ENCODE measurements at places on chromosomes 7 and 10.

- DNase-seq = no peak
These were observed 13.0 kb downstream of the AOAH start for GRCh38 chr7:36711256-36711655.

DNA sequence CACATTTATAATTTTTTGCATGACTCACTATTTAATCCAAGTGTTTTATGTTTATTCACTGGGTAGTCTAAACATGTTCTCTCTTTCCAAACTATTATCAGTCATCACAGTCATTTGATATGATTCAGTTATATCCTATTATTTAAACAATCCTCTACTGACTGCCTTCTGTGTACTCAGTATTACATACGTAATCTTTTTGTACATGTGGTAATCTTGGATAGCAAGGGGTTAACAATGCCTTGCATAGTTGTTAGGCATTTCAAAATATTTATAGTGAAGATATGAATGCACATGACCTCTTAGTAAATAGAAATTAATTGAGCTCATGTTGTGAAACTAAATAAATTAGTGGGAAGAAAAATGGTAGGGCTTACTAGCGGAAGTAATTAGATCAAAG lies 379.4 kb upstream of the KIAA1217 start:
- DNase-seq = no peak

DNA sequence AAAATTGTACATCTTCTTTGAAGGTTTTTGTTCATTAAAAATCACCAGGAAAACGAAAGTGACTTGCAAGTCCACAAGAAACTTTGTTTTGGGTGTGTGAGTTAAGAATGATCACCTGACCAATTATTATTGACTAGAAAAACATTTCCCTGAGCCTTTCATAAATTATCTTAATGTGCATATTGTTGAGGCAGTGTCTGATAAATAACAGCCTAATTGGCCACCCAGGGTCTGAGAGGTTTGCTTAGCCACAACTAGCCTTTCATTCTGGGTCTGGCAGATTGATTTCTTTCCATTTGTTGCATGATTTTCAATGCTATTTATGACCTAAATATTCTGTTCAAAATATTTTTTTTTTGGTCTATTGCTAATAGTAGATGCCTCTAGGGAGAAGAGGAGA lies 152.8 kb downstream of the AUTS2 start:
- DNase-seq = no peak

DNA sequence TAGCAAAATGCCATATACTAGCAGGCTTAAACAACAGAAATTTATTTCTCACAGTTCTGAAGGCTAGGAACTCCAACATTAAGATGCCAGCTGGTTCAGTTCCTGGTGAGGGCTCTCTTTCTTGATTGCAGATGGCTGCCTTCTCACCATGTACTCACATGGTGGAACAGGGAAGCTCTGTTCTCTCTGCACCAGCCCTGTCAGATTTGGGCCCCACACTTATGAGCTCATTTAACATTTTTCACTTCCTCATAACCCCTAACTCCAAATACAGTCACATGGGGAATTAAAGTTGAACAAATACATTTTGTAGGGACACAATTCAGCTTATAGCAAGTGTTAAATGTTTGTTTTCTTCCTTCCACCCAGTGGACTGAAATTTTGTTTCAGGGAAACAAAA lies 218.6 kb upstream of the TAC1 start:
- DNase-seq = no peak

DNA sequence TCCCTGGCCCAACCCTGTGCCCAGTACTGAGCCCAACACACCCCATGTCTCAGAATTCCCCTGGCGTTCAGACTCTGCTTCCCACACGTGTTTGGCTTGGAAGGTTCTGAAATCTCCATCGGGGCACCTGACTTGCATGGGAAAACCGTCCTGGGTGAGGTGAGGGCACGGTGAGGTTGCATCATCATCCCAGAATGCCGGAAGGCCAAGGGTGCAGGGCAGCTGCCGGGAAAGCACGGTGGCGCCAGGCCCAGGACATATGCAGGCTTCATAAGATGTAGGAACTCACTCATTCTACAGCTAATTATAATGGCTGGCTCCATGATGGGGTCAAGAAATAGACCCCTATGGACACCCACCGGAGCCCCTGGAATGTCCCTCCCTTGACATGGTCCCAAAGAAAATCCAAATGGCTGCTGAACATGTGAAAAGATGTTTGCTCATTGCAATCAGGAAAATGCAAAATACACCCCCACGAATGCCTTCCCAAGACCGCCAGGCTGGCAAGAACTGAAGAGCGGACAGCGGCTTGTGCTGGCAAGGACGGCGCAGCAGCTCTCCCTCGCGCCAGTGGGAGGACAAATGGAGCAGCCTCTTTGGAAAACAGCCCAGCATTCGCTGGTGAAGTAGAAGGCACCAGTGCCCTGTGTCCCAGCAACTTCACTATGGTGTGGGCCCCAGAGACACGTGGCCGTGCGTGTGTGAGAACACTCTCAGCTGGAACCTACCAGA lies 2.3 kb downstream of the KNDC1 start:
- no peak for DNase-seq

GRCh38 chr7:116215551-116215950 lies 5.2 kb downstream of the TES start:
- DNase-seq = no peak

DNA sequence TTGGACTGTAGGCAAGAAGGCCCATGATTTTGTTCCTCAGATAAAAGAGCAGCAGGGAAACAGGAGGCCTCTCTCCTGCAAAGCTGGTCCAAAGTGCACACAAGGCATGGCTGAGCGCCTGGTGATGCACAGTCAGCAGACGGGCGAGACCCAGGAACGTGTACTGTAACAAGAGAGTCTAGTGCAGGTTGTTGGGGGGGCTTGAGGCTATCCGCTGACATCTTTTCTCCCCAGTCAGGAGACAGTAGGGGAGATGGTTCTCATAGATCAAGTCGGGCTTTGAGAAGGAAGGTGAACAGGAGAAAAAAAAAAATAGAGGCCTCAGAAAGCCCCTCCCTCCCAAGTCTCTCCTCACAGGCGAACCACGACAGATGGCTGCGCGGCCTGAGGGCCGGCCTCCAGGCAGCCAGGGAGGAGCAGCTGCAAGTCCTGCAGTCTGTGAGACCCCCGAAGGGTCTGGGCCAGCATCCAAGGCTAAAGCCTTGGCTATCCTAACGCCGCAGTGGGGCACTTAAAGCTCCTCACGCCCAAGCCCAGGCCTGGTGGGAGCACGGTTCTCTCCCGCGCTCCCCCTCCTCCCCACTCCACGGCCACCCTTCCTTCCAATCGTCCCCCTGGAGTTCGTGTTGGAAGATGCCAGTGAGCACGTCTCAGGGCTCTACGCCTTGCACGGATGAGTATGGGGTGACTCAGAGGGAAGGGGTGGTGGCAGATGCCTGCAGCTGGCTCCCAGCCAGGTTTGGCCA lies 68.3 kb downstream of the PRKAG2 start:
- no peak for DNase-seq

- no peak for DNase-seq
These were observed 36.9 kb upstream of the AUTS2 start for GRCh38 chr7:69561266-69561960.

- no peak for DNase-seq
These were observed 11.6 kb downstream of the TCF7L2 start for GRCh38 chr10:112961609-112962008.

- no peak for DNase-seq
These were observed 28.0 kb upstream of the CTTNBP2 start for GRCh38 chr7:117901089-117901797.

GRCh38 chr10:48574322-48574796 lies 30.5 kb downstream of the ARHGAP22 start:
- DNase-seq = no peak

- no peak for DNase-seq
These were observed 119.5 kb upstream of the UNC5B start for GRCh38 chr10:71092812-71093401.

- DNase-seq = no peak
These were observed 12.7 kb upstream of the AMZ1 start for GRCh38 chr7:2675256-2675764.

- DNase-seq = no peak
These were observed 87.3 kb upstream of the SEC61G start for GRCh38 chr7:54846273-54846672.

DNA sequence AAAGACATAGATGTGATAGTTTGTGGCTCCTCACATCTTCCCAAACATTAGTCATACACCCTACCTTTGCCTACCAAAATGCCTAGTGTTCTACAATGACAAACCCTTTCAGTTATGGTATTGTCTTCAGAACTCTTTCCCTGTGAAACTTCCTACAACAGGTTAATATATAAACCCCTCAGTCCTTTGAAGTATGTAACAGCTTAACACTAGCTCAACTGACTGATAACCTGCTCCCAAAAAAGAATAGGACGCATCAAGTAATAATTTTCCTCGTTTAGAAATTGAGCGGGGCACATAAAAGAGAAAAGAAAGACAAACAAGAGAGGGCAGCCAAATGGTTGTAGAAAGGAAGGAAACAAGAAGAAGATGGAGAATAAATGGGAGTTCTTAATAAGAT lies 49.9 kb upstream of the RNF148 start:
- DNase-seq = no peak

DNA sequence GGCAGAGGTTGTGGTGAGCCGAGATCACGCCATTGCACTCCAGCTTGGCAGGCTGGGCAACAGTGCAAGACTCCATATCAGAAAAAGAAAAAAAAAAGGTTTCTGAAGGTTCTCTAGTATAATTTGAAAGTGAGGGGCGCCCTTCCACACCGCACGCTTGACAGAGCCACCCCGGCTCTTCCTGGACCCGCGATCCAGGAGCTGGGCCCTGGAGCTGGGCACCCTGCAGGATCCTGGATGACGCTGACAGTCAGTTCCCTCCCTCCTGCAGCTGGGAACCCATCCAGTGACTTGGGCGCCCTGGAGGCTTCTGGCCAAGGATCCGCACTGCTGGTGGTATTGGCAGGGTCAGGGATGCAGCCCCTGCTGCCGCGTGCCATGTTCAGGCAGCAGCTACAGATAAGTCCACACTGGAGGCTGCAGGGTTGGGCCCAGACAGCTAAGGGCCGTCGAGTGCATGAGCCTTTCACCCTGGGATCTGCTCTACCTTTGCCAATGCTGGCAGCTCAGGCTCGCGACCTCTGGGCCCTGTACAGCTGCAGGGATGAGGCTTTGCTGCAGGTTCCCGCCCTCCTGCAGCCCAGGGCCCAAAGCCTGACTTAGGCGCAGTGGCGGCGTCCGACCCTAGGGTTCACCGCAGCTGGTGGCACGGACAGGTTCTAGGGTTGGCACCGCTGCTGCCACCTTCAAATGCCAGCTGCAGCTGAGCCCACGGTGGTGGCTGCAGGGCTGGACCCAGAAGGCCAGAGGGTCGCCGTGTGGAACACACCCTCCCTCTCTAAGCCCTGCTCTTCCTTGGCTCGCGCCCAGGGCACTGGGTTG lies 110.2 kb downstream of the OR13A1 start:
- no peak for DNase-seq

DNA sequence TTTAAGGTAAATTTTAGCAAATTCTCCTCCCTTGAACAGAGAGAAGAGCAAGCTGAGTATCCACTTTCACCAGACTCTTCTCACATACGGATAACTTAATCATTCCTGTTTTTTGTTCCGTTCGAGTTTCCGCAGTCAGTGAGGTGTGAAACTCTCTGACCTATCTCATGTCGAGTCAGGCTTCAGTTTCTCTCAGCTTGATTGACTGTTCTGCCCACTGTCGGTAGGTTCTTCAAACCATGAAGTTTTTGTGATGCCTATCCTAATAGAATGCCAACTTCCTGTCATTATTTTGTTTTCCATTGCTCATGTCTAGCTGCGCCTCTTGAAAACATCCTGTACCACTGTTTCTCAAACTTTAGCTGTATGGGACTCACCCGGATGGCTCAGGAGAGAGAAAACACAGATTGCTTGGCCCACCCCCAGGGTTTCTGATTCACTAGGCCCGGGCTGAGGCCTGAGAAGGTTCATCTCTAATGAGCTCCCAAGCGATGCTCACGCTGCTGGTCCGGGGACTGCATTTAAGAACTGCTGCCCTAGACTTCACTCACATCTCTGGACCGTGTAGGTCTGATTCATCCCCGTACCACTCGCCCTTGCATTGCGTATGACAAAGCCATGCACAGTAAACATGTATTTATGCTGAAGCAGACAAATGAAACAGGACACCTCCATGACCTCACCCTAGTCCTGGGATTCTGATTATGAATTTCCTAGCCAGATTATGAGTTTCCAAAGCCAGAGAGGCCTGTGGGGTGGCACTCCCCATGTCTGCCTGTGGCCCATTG lies 208.4 kb upstream of the AGK start:
- no peak for DNase-seq

DNA sequence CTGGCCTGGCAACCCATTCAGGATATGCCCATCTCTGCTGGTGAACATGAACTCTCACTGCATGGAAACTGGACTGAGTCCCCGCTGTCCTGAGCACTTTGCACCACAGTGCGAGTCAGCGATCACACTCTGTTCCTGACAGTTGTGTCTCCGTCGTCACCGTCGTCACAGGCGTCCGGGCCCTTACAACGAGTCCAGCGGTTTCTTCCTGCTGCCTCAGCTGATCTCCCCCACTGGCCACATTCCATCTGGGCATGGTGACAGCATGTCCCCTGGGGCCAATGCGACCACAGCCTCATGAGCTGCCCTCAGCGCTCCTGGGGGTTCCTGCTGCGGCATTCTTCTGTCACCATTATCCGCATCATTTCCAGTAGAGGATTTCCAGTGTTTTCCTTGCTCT lies 76.8 kb upstream of the KLF6 start:
- DNase-seq = no peak

- DNase-seq = no peak
These were observed 11.1 kb upstream of the SLC18A3 start for GRCh38 chr10:49598986-49599385.

DNA sequence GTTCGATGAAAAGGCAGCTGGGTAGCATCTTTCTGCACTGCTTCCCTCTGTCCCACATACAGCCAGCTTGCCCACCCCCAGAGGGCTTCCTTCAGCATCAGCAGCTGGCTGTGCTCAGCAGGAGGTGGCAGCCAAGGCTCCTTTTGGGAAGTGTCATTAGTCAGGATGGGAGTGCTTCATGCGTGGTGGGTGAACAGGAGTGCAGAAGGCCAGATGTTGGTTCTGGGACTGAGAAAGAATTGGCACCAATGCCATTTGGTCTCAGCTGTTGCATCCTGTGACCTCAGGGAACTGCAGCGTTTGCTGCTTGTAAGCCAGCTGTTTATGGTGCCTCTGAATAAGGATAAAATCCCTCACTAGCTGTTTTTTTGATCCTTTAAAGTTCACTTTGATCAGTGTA lies 131.1 kb upstream of the SORCS3 start:
- DNase-seq = no peak

DNA sequence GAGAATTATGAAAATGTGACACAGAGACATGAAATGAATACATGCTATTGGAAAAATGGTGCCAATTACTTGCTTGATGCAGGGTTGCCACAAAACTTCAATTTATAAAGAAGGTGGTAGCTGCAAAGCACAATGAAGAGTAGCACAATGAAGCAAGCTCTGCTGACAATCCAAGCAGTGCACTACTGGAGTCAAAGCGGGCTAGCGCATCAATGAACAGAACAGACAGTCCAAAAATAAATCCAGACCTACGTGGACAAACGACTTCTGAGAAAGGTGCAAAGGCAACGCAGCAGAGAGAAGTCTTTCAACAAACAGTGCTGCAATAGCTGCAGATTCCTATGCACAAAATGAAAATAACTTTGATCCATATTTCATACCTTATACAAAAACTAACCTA lies 75.8 kb downstream of the LARP4B start:
- no peak for DNase-seq

GRCh38 chr10:3882855-3883254 lies 97.8 kb upstream of the KLF6 start:
- DNase-seq = no peak

GRCh38 chr7:152751449-152752141 lies 8.0 kb upstream of the ACTR3B start:
- DNase-seq = no peak

GRCh38 chr7:95972523-95972922 lies 200.2 kb downstream of the DYNC1I1 start:
- DNase-seq = no peak
